ENCODE measurements at places on chromosomes 3 and 15. TPM values are rescaled to one million over a fixed set of nuclear protein-coding genes. Genes with fewer than 3 reads are reported as not detected.

CTDSPL2 gene
- 21.1 TPM for polyA plus RNA-seq

VWA5B2 gene
- not detected for polyA plus RNA-seq

- DNase-seq = peak; percentile 4
- H3K4me1 ChIP-seq = no peaks in the 10 kb centered on the region
- H3K4me3 ChIP-seq = no peak overlapping the region
- no peak overlapping the region for H3K27ac ChIP-seq
- no peaks in the 10 kb centered on the region for H3K27me3 ChIP-seq
- H3K36me3 ChIP-seq = no peaks in the 10 kb centered on the region
Measured at GRCh38 chr15:99911816-99912215, 178.6 kb upstream of the LYSMD4 start.

GRCh38 chr15:59687836-59688235 lies 1.3 kb downstream of the BNIP2 start:
- no peaks in the 10 kb centered on the region for H3K27me3 ChIP-seq
- peaks cover 10% of the 10 kb centered on the region for H3K36me3 ChIP-seq
- peaks cover 29% of the 10 kb centered on the region for H3K4me1 ChIP-seq
- H3K27ac ChIP-seq = peak overlapping the region; percentile 99

DNA sequence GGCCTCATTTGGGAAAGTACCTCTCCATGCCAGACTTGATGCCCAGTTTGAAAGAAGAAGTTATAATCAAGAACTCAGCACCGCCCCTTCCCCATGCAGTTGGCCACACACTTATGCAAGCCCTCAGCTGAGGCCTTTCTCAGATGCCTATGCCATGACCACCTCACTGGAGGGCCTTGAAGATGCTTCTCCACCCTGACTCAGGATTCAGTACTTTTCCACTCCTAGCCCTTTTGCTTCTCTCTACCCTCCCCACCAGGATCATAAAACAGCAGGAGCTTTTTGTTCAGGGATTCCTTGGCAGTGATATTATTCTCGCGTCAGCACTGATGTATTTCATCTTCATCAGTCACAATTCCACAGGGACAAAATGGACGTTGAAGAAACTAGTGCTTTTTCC lies 313.5 kb downstream of the PYDC2 start:
- DNase-seq = peak; percentile 70
- H3K4me1 ChIP-seq = no peaks in the 10 kb centered on the region
- no peaks in the 10 kb centered on the region for H3K27me3 ChIP-seq
- H3K36me3 ChIP-seq = no peaks in the 10 kb centered on the region
- no peak overlapping the region for H3K4me3 ChIP-seq

GRCh38 chr3:120637851-120638559 lies 41.9 kb downstream of the NDUFB4 start:
- H3K4me1 ChIP-seq = peaks cover 15% of the 10 kb centered on the region
- peak; percentile 26 for DNase-seq
- no peaks in the 10 kb centered on the region for H3K36me3 ChIP-seq
- H3K4me3 ChIP-seq = no peak overlapping the region

- 0 out of 2 replicates have a peak, but pooled peaks cover 10% of the 10 kb centered on the region for H3K4me1 ChIP-seq
- H3K27me3 ChIP-seq = no peaks in the 10 kb centered on the region
- DNase-seq = no peak
- no peaks in the 10 kb centered on the region for H3K36me3 ChIP-seq
- no peak overlapping the region for H3K27ac ChIP-seq
Measured at GRCh38 chr3:58635371-58636285, 30.9 kb downstream of the FAM3D start.

DNA sequence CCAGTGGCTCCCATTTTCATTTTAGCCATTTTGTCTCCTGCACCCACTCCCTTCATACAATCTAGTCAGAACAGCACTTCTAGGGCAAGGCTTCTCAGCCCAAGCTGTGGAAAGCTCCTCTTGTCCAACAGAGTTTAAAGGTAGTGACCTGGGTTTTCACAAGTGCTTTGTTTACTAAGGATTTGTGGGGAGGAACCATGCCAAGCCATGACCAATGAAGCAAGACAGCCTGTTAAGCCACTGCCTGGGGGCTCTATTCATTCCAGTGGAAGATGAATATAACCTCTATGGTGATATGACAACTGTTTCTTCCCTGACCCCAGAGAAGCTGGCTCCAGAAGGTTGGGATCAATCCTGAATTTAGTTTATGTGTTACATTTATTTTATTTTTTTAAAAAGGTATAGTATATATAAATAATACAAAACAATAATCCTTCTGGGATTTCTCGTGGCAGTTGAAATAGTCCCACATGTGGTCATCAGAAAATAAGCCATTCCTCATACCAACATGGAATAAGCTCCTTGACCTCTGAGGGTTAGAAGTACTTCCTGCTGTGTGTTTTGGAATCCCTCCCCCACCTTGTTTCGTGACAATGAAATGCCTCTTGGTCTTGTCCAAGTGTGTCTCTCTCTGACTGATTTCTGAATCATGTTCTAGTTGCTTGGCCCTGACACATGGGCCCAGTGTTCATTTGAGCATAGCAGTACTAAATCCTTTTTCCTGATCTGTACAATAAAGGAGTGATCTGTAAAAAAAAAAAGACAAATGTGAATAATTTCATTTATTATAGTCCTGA lies 13.3 kb upstream of the THUMPD3 start:
- peak overlapping the region; percentile 73 for H3K27ac ChIP-seq
- peak overlapping the region; percentile 12 for H3K4me3 ChIP-seq
- H3K27me3 ChIP-seq = no peaks in the 10 kb centered on the region
- peaks cover 49% of the 10 kb centered on the region for H3K4me1 ChIP-seq

DNA sequence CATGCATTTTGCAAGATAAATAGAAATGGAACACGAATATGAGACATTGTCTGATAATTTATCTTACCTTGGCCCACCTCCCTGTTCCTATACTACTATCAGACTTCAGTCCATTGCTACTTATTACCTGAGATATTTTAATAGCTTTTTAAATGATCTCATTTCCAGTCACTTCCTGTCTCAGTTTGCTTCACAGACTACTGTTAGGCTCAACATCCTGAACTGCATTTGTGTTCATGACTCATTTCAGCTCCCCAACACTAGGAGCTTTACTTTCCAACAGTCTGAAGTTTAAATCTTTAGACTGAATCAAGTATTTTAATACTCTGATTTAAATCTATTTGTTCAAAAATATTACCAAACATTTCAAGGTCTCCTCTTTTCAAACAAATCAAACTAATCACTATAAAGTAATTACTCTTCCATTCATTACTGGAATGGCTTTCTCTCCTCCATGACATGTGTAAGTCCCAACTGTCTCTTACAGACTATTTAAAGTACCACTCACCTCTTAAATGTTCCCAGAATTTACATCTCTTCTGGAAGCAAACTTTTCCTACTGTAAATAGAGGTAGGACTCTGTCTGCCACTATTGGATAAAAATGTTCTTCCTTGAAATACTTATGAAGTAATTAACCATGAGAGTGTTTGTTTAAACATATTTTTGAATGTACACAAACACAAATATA lies 1277.6 kb downstream of the ZPLD1 start:
- no peaks in the 10 kb centered on the region for H3K27me3 ChIP-seq
- no peak for DNase-seq
- H3K4me3 ChIP-seq = no peak overlapping the region
- H3K4me1 ChIP-seq = no peaks in the 10 kb centered on the region

Measured in GM23248 (cell line).